GM04504 (cell line): ENCODE measurements at places on chromosomes 12 and 14.

DNA sequence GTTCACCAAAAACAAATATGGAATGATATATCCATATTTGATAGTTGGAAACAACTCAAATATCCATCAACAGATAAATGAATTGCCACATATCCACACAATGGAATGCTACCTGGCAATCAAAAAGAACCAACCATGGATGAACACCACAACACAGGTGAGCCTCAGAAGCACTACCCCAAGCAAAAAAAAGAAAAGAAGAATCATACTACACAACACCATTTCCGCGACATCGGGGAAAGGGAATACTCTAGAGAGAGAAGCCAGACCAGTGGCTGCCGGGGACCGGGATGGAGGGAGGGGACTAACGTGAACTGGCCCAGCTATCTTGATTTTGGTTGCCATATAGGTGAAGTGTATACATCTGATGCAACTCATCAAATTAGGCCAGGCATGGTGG, 41.4 kb downstream of the SCARB1 start:
- no peak for DNase-seq

DNA sequence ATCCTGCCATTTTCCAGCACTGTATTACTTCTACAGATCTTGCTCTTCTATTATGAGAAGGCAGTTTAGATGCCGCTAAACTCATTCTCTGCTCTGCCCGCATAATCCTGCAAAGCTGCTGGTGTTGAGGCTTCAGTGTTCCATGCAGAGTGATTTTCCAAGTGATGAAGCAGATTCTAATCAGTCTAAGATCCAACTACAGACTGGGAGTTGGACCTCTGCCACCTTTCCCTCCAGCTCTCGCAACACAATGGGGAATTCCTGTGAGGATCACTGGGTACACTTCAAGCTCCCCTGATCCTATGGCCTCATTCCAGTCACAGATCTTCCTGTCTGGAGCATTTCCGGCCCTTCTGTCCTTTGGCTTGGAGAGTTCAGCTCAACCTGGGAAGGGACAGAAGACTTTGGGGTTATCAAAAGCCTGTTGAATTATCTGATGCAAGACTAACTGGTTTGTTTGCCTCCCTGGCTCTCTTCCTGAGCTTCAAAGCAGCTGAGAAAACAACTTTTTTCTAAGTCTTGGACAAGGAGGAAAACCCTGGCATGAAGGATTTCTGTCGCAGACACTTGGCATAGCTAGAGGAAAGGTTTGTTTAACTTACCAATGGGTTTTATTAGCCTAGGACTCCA, 333.9 kb downstream of the ZFP36L1 start:
- peak; percentile 52 for DNase-seq

DNA sequence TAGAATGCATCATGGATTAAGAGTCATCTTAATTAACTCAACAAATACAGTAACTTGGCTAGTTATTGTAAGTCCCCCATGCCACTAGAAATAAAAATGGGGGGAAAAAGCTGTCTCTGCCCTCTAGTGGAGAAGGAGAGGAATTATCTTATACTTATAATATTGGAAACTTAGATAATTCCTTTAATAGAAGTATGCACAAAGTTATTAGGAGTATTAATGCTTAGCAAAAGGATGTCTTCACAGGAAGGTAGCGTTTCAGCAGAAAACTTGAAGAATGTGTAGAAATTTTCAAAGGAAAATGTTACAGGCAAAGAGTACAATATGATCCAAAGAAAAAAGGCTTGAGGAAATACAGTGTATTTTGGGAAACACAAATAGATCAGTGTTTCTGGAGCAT, 19.8 kb downstream of the OR5AU1 start:
- no peak for DNase-seq

DNA sequence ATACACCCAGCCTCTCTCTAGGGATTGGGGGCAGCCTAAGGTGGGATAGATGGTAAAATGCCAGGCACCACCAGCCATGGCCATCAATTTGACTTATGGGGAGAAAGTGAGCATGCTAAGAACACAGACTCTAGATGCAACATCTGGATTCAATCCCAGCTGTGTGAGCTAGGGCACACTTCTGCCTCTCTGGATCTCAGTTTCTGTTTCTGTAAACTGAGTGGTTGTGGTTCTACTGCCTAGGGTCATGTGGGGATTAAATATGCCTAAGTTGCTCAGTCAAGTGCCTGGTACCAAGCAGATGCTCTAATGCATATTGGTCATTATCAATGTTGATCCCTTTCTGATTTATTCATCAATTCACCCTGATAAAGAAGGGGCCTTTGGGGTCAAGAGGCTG, 12.6 kb upstream of the OAS1 start:
- no peak for DNase-seq

GRCh38 chr12:68538726-68539614, 71.7 kb upstream of the RAP1B start:
- no peak for DNase-seq

DNA sequence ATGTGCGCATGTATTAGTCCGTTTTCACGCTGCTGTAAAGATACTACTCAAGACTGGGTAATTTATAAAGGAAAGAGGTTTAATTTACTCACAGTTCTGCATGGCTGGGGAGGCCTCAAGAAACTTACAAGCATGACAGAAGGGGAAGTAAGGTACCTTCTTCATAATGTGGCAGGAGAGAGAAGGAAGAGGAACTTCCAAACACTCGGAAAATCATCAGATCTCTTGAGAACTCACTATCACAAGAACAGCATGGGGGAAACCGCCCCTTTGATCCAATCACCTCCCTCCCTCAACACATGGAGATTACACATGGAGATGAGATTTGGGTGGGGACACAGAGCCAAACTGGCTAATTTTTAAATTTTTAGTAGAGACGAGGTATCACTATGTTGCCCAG, 41.8 kb upstream of the SNX6 start:
- no peak for DNase-seq

- DNase-seq = no peak
Observed at GRCh38 chr12:123006977-123007376, 26.5 kb downstream of the ARL6IP4 start.

GRCh38 chr12:26277506-26278246, 82.3 kb downstream of the SSPN start:
- DNase-seq = peak; percentile 58

GRCh38 chr14:104320611-104321086, 182.3 kb downstream of the KIF26A start:
- no peak for DNase-seq

- DNase-seq = no peak
Observed at GRCh38 chr14:90785876-90786450, 30.3 kb downstream of the TTC7B start.

- no peak for DNase-seq
Observed at GRCh38 chr12:103786201-103786600, 54.8 kb downstream of the NT5DC3 start.

DNA sequence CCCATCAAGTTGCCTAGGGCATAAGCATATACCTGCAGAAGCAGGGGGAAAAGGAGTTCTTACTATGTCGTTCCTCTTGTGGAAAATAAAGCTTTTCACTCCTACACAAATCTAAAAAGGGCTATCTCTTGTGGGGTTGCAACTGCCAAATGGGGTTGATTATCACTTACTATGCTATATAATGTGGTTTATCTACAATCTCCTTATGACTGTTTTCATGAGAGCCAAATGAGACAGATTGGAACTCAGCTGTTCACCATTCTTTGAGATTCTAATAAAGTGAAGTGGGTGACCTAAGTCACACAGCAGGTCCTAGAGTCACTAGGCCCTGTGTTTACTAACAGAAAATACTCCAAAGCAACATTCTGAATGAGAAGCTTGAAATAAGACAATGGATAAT, 47.7 kb downstream of the CIT start:
- no peak for DNase-seq

GRCh38 chr14:72864712-72865365, 29.1 kb downstream of the DPF3 start:
- DNase-seq = no peak

DNA sequence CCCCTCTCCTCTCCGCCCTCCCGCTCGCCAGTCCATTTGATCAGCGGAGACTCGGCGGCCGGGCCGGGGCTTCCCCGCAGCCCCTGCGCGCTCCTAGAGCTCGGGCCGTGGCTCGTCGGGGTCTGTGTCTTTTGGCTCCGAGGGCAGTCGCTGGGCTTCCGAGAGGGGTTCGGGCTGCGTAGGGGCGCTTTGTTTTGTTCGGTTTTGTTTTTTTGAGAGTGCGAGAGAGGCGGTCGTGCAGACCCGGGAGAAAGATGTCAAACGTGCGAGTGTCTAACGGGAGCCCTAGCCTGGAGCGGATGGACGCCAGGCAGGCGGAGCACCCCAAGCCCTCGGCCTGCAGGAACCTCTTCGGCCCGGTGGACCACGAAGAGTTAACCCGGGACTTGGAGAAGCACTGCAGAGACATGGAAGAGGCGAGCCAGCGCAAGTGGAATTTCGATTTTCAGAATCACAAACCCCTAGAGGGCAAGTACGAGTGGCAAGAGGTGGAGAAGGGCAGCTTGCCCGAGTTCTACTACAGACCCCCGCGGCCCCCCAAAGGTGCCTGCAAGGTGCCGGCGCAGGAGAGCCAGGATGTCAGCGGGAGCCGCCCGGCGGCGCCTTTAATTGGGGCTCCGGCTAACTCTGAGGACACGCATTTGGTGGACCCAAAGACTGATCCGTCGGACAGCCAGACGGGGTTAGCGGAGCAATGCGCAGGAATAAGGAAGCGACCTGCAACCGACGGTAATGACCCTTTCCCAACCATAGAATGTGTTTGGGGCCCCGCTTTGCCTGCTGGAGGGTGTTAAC, 615 bp downstream of the CDKN1B start:
- DNase-seq = no peak

DNA sequence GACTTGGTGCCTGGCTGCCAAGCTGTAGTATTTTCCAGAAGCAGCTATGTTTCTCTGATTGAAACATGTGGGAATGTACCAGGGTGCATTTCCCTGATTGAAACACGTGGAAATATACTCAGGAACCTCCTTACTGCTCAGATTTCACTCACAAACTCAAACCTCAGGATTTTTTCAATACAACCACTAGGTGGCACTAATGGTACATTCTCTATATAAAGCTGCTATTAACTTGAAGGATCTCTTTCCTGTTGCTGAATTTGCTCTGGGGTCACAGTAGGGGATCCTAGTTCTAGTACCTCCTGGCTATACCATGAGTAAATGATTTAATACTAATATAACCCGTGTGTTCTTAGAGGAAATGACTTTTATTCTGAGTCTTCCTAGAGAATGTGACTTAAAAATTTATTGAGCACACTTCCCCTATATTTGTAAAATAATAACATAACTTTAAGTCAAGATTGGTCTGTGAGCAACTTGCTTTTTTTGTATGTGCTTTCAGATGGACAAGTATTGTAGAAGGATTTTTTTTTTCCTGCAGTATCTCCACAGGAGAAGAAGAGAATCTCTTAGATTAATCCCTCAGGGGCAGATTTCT, 173.8 kb upstream of the MIS18BP1 start:
- peak; percentile 1 for DNase-seq

DNA sequence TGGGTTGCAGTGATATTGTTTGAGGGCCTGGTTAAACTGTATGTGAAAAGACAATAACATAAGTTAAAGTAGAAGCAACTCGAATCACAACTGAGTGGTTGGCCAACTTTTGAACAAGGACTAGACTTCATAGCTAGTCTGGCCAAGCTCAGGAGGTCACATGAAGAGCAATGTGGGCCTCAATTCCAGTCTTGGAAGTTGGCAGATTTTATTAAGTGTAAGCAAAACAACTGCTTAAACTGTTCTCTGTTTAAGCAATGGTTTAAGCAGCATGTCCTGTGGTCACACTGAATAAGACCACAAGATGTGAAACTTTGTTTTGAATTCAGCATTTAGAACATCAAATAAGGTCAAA, 100.4 kb downstream of the TMTC3 start:
- DNase-seq = no peak

DNA sequence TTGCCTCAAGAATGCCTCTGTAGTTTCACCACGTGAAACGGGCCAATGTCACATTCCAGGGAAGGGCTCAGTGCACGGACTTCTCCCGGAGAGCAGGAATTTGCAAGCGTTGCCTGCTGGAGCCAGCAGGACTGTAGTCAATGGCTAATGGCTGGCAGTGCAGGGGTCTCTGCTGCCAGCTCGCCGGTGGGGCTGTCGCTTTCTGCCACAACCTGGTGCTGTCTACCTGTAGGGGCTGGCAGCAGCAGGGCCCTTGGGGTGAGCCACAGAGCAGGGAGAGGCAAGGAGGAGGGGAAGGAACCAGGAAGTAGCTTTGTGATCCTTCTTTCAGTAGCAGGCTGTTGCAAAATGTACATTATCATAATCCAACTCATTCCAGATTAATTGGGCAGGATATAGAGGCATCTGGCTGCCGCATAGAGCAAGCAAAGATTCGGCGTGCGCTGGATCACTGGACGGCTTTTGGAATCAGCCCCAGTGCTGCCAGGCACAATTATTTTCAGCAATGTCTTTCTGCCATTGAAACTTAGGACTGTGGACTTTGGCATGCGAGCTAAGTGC, 114.1 kb downstream of the PAPOLA start:
- DNase-seq = no peak

GRCh38 chr12:120361506-120362208, 7.3 kb downstream of the MSI1 start:
- DNase-seq = peak; percentile 24

DNA sequence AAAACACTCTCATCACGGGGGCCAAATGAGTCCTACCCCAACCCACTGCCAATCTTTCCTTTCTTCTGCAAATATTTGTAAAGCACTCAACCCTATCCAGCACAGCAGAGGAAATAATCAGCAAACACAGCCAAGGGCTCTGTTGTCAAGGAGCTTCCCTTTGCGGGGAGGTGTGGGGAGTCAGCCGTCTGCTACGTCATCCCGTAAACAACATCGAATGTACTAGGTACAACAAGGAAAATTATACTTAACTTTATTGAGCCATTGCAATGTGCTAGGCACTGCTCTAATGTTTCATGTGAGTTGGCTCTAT, 22.8 kb downstream of the TMEM63C start:
- no peak for DNase-seq

DNA sequence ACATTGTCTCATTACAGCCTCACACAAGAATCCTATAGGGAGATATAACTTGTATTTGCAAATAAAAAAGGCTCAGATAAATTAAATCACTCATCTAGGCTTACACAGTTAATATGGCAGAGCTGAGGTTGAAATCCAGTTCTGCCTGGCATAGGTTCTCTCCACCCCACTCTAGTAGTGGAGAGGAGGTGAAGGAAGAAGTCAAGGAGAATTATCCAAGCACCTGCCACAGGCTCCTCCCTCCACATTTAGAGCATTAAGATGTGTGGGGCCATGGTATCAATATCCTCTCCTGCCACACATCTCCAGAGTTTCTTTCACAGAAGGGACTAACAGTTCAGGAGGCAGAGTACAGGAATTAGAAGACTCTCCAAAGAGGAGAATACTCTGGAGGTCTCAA, 22.5 kb upstream of the STAC3 start:
- no peak for DNase-seq

DNA sequence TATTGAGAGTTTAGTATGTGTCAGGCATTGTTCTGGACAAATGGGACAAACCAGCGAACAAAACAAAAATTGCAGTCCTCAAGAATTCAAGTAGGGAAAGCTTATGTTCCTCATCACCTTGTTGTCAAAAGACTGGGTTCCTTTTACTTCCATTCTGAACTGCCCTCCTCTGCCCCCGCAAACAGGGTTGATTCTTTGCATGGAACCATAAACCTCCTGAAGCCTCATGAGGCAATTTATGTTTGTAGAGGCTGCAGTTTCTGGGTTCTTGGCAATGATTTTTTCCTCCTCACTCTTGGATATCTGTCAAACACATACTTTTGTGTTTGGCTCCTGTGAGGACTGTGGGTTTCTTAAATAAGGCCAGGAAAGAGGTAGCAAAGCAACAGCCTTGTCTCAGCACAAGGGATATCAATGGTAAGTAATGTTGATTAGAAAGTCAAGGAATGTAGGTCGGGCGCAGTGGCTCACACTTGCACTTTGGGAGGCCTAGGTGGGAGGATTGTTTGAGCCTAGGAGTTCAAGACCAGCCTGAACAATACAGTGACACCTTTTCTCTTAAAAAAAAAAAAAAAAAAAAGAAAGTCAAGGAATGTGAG, 13.9 kb downstream of the COPZ1 start:
- DNase-seq = no peak
